ENCODE measurements at places on chromosomes 3 and 15.

GRCh38 chr15:38192496-38192895, 60.1 kb upstream of the SPRED1 start:
- DNase-seq = no peak

- DNase-seq = no peak
Measured at GRCh38 chr3:94821241-94821640, 758.4 kb downstream of the NSUN3 start.

DNA sequence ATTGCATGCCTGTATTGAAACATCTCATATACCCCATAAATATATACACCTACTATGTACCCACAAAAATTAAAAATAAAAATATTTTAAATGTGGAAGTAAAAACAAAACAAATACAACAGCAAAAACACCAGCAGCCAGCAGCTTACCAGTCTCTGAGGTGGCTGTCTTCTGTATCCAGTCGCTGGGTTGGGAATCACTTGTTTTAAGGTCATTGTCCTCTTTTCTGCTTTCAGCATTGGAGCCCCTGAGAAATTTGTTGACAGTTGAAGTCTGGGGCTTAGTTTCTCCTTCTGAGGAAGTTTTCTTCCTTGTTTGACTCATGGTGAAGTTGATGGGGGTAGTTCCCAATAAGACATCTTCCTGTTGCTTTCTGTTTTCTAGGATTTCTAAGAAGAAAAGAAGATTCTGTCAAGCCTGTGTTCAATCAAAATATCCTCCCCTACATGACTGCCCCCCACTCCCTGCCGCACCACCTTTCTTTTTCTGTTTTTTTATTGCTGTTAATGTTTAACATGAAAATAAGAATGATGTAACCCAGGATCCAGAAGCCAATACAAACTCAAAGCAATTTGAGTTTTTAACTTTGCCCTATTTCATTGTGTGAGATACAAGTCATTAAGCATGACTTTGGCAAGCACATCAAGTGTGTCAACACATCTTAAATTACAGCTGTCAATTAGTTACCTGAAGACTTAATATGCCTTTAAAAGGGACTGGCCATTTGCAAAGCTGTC, at the start of gene LRRC31:
Gene LRRC31 (minus strand): TSS at position 452 of the 737 bp plus-strand sequence. CDS start 128 bp downstream, at position 324.
- DNase-seq = no peak

GRCh38 chr3:53194210-53195065, 33.4 kb downstream of the PRKCD start:
- no peak for DNase-seq

DNA sequence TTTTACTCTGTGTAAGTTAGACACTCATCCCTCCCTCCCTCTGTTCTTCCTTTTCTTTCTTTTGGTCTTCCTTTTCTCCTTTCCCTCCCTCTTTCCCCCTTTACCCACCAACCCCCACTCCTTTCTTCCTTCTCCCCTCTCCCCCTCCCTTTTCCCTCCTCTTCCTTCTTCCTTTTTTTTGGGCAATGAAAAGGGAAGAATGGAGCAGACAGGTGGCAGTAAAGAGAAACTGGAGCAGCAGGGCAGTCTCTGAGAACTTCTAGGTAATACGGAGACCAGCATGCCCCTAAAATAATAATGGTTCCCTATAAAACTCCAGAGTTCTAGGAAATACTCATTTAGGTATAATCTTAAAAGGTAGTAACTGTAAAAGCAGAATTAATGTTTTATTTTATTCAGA, 11.4 kb upstream of the GPR171 start:
- no peak for DNase-seq

- DNase-seq = no peak
Measured at GRCh38 chr15:73985101-73985873, 6.8 kb downstream of the STOML1 start.

GRCh38 chr3:134437211-134437752, 48.5 kb downstream of the ANAPC13 start:
- DNase-seq = no peak

DNA sequence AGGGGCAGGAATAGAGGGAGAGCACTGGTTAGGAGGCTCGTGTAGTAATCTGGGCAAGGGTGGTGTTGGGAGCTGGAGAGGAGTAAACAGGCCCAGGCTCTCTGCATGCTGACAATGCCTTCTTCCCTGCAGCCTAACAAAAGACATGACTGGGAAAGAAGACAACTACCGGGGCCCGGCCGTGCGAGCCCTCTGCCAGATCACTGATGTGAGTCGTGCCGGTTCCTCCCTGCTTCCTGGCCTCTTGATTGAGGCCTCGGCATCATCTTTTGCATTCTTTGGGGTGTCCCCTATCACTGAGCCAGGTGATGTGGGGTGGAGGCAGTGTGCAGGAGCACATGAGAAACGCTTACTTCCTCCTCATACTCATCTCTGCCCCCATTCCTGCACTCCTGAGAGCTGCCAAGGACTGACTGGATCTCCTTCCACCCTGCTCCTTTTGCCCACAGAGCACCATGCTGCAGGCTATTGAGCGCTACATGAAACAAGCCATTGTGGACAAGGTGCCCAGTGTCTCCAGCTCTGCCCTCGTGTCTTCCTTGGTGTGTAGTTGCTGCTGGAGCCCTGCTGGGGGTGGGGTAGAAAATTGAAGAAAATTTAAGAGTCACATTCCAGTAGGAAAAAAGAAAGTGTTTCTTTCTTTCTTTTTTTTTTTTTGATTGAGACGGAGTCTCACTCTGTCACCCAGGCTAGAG, 5.3 kb downstream of the COPG1 start:
- no peak for DNase-seq

Data from T follicular helper cell (primary cell).